ENCODE measurements at places on chromosomes 3 and 15. TPM values are rescaled to one million over a fixed set of nuclear protein-coding genes. Genes with fewer than 3 reads are reported as not detected.

DNA sequence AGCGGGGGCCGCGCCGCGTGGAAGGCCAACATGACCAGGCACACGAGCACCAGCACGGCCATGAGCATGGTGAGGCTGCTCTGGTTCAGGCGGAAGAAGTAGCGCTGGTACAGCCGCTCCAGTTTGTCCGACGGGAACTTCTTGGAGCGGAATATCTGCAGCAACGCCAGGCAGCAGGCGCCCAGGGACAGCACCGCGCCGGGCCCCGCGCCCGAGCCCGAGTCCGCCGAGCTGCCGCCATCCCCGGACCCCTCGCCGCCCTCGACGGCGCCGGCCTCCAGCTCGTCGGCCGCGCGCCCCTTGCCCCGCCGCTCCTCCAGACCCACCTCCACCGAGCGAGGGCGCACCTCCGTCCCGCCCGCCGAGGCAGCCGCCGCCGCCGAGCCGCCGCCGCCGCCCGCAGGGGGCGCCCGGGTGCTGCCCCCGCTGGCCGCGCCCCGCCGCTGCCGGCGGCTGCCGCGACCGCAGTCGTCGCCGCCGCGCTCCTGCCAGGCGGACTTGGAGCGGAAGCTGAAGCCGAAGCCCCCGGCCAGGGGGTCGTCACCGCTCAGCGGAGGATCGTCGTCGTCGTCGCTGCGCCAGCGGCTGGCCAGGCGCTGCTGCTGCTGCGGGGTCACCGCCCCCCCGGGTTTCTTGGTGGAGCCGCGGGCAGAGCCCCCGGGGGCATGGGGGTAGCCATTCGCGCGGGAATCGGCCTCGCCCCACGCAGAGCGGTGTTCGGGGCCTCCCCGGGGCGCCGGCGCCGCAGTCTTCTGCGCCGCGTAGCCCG, 957 bp downstream of the ADCY5 start:
- no peaks in the 10 kb centered on the region for H3K4me1 ChIP-seq
- no peak overlapping the region for H3K27ac ChIP-seq
- DNase-seq: peak; percentile 90

- H3K27me3 ChIP-seq: no peaks in the 10 kb centered on the region
- no peak for DNase-seq
- H3K4me1 ChIP-seq: no peaks in the 10 kb centered on the region
- H3K27ac ChIP-seq: no peak overlapping the region
- no peak overlapping the region for H3K4me3 ChIP-seq
Observed at GRCh38 chr3:79361748-79362378, 405.9 kb downstream of the ROBO1 start.

DNA sequence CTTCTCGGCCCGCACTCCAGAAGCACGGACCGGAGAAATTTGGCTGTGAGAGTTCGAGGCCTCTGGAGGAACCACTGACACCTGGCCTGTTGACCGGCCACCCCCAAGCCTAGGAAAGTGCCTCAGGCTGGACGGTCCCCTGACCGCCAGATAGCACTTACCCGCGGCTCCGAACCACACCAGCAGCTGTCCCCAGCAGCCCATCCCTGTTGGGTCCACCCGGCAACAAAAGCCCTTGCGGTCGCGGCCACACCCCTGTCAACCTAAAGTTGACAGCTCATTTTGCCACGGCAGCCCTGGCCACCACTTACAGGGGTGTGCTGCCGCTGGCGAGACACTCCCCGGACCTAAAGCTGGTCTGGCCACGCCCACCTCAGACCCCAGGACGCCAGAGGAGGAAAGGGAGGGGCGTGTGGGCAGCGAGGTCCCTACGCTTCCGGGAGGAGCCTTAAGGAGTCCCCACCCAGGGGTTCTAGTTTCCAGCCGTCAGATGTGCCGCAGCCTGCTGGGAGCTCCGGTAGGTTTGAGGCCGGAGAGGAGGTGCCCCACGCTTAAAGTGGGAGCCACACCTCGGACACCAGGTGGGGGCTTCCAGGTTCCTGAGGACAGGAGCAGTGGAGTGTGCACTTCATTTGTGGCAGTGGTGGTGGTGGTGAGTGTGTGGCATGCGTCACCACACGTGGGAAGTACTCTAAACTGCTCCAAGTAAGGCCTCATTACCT, at the start of gene LTK:
LTK (minus strand) TSS at position 322 of the 722 bp plus-strand sequence; CDS start at position 204, 118 bp downstream.
- peaks cover 15% of the 10 kb centered on the region for H3K36me3 ChIP-seq
- H3K4me1 ChIP-seq: peaks cover 7% of the 10 kb centered on the region
- peak; percentile 83 for DNase-seq
- H3K27me3 ChIP-seq: peaks cover 60% of the 10 kb centered on the region
- peak within 1 kb of the TSS; percentile 52 for H3K4me3 ChIP-seq
- no peak within 1 kb of the TSS for H3K27ac ChIP-seq

- H3K36me3 ChIP-seq: no peaks in the 10 kb centered on the region
- H3K4me3 ChIP-seq: no peak overlapping the region
- H3K4me1 ChIP-seq: peaks cover 22% of the 10 kb centered on the region
- DNase-seq: peak; percentile 5
- H3K27me3 ChIP-seq: no peaks in the 10 kb centered on the region
- no peak overlapping the region for H3K27ac ChIP-seq
Observed at GRCh38 chr3:185712337-185712736, 112.5 kb downstream of the IGF2BP2 start.

DNA sequence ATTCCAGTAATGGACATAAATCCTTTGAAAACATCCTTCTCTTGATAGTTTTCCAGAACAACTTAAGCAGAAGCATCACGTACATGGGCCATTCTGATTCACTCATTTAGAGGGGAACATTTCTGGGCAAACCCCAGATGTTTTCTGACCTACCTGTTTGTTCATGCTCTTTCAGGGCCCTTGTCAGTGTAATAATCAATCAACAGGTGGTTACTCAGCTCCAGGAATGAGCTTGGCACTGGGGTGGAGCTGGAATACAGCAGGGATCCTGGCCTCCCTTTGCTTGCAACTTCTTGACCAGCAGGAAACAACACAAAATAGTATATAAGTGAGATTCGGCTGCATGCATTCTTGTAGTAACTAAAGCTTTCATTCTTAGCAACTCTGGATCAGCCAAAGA, 9.2 kb upstream of the UBE2E1 start:
- no peak overlapping the region for H3K27ac ChIP-seq
- H3K27me3 ChIP-seq: no peaks in the 10 kb centered on the region
- no peaks in the 10 kb centered on the region for H3K4me1 ChIP-seq
- no peak overlapping the region for H3K4me3 ChIP-seq
- no peaks in the 10 kb centered on the region for H3K36me3 ChIP-seq

DNA sequence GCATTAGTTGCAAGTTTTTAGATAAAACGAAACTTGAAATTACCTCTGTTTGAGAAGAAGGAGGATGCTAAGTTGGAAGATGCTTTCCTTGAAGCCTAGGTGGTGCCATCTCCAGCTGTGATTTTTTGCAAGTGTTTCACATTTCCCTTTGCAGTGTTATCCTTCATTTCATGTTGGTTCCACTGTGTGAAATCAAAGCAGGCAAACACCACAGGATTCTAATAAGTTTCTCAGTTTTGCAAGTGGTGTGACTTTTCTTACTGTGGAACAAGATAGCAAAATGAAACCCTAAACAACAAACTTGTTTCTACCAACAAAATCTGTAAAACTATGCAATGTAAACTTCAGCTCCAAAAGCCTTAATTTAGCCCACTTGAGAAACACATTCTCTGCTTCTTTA, 260.9 kb downstream of the OXSM start:
- no peaks in the 10 kb centered on the region for H3K27me3 ChIP-seq
- no peaks in the 10 kb centered on the region for H3K36me3 ChIP-seq
- peaks cover 10% of the 10 kb centered on the region for H3K4me1 ChIP-seq
- no peak overlapping the region for H3K4me3 ChIP-seq
- H3K27ac ChIP-seq: no peak overlapping the region

- H3K4me1 ChIP-seq: peaks cover 5% of the 10 kb centered on the region
- peak; percentile 71 for DNase-seq
- no peaks in the 10 kb centered on the region for H3K36me3 ChIP-seq
- H3K27ac ChIP-seq: no peak overlapping the region
- H3K4me3 ChIP-seq: no peak overlapping the region
Observed at GRCh38 chr15:61141497-61142125, 87.5 kb downstream of the RORA start.

Gene EFCC1
- total RNA-seq: 0.78 TPM

Gene STXBP5L
- total RNA-seq: 1.7 TPM
